ENCODE measurements at places on chromosomes 4 and X. TPM values are rescaled to one million over a fixed set of nuclear protein-coding genes. Genes with fewer than 3 reads are reported as not detected.
A peak's percentile ranks its signal among the peaks of the same experiment; 100 is the strongest.

DNA sequence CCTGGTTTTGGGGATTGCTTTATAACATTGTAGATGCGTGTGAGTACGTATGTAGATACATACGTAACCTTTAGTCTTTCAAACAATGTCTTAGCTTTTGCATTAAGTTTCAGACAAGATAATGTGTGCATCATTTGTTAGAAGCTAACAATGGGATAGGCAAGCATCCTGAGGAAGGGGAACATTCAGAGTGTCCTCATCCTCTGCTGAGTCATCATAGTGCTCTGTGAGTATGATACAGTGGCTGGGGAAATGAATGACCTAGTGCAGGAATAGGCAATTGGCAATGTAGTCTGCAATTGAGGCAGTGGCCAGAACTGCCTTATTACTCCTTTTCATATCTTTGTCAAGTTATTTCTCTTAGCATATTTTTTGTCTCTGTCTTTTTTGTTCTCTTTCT is 7.3 kb downstream of the NAP1L5 start:
- DNase-seq = peak; percentile 53

DNA sequence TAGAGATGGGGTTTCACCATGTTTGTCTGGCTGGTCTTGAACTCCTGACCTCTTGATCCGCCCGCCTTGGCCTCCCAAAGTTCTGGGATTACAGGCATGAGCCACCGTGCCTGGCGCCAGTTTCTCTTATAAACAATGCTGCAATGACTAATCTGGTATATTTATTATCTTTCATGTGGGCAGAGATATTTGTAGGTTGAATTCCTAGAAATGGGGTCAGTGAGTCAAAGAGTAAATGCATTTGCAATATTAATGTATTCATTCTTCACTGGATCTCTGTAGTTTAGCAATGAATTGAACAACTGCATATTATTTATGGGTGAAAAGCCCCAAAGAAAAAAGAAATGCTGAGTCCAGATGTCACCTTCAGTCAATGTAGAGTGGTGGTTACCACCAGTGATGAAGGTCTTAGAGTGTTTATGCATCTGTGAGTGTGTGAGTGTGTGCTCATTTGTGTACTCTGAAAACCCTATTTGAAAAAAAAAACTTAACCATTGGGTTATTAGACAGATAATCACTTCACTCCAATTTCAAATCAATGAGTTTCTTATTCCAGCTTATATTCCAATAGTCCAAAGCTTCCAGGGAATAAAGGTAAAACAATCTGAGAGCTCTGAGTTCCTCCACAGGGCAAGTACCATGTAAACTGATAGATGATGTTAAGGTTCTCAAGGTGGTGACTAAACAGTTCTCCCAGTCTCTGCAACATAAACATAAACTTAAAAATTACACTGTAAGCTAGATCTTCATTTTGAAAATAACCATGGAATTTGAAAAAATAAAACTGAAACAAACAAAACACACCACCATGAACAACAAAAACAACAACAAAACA is 22.6 kb upstream of the CD38 start:
- no peak for DNase-seq

DNA sequence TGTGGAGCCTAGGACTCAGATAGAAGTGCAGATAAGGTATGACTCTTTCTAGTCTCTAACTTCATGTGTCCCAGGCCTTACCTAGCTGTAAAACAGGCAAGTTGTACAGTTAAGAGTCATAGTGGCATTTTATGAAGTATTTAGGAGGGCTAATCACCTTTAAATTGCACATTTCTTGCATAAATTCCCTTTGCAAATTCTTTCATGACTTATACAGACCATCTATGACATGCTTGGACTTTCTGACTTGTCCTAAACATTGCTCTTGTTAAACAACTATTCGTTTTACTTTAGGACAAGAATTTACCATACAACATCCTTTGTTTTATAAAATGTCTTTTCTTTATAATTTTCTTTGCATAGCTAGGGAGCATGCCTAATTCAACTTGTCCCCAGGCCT is 7.8 kb upstream of the RRAGB start:
- DNase-seq = no peak

DNA sequence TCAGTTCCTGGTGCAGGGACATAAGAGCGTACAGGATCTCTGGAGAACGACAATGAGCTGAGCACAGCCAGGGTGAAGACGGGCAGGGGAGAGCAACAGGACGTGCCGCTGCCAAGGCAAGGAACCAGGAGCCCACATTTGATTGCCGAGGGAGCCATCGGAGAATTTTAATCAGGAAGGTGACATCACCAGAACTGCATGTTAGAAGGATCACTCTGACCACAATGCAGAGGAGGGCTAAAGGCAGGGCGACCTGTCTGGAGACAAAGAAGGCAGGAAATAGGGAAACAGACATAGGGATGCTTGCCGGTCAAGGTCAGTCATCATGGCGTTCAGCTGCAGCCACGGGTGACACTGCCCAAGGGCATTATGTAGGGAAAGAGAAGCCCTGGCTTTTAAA is 81.4 kb downstream of the RBM47 start:
- DNase-seq = peak; percentile 13

DNA sequence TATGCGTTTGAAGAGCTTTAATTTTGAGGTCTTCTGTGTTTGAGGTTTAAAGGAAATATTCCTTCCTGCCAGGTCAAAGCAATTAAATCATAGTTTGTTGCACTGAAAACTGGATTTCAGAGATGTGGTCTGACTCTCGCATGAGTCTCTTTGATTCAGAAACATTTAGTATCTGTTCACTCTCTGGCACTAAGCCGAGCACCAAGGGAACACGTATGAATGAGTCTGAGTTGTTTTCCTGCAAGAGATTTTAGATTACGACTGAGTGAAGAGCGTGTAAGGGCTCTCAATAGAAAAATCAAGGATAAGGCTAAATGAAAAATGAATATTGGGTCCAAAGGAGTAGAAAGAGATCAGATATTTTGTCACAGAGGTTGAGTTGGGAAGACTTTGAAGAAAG is 875.4 kb upstream of the PRKX start:
- DNase-seq = no peak

- peak; percentile 99 for DNase-seq
Measured at GRCh38 chr4:1356181-1356998, 9.4 kb downstream of the UVSSA start.

GRCh38 chr4:76736414-76736813 is 161.5 kb downstream of the SOWAHB start:
- DNase-seq = no peak

DNA sequence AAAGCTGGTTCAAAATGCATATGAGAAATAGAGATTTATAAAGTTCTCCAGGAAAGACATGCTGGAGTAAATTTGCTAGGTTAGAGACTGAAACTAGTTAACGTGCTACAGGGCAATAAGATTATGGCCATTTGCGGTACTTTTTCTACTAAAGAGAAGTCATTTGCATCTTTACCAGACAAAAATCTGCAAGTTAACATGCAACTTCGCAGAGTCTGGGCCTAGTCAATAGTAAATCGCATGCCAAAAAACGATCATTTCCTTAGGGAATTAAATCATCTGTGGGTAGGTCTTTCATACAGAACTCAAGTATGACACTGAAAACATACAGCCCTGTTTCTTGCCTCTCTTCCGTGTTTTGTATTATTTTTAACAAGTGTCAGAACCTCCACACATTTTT is 32.8 kb upstream of the REST start:
- DNase-seq = no peak

DNA sequence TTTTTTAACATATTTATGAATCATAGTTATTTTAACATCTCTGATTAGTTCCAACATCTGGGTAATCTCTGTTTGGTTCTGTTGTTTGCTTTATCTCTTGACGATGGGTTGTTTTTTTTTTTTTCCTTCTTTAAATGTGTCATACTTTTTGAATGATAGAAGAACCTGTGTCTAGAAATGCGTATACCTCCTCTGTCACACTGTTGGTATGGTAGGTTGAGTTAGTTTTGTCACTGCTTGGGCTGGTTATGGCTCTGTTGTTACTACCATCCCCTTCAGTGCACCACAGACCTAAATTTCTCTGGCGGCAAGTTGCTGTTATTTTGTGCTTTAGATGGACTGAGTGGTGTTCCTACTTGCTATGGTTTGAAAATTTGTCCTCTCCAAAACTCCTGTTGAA is 16.8 kb downstream of the STIM2 start:
- no peak for DNase-seq

DNA sequence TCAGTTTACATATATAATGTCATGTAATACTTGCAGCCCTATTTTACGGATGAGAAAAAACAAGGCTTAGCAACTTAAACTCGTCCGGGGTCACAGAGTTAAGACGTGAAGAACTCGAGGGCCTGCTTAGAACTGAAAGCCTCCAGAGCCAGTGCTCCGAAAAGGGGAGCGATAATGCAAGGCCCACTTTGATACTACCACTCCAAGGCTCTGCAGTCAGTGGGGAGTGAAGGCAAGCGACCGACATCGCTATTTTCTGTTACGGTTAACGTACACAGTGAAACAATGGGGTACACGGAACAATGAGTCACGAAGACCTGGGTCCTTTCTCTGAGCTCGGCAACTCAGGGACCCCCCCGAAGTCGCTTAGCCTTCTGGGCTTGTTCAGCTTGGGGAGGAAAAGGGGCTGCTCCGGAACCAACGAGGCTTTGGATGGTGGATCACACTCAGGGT is 965 bp downstream of the PPA2 start:
- peak; percentile 44 for DNase-seq

DNA sequence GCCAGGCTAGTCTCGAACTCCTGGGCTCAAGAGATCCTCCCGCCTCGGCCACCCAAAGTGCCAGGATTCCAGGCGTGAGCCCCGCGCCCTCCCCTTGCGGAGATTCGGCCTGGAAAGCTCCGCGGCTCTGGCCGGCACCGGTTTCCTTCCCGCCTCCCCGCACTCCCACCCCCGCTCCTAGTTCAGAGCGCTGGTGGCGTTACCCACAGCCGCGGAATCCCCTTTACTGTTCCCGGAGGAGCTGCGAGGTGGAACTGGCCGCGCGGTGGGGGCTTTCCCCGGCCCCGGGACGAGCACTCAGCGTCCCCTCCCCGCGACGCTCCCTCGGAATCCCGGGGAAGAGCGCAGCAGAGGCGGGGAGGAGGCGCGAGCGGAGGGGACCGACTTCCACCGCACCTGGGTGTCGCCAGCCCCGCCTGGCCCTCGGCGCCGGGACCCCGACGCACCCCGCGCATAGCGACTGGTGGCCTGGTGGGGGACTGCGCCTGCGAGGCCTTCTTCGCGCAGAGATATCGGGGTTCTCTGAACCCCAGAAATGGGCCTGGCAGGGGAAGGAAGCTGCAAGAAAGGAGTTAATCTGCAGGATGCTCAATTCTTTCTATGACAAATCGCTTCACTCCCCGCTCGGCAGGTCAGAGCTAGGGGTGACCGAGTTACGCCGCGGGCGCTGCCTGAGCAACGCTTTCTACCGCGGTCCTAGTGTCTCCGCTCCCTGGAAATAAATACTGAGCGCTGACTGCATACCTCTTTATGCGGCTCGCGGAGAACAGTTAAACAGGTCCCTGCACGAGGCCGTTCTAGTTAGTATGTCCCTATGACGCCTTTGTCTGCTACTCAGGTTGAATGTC is 14.6 kb upstream of the SLC25A4 start:
- DNase-seq = peak; percentile 88

TMEM156 gene
- total RNA-seq = not detected

LUZP4 gene
- total RNA-seq = not detected

GABRB1 gene
- total RNA-seq = not detected

FSTL5 gene
- total RNA-seq = not detected
